Fibroblast of mammary gland (primary cell): ENCODE measurements at places on chromosomes 3 and 15.

- DNase-seq = peak; percentile 44
Observed at GRCh38 chr15:90300988-90301706, 35.7 kb downstream of the NGRN start.

DNA sequence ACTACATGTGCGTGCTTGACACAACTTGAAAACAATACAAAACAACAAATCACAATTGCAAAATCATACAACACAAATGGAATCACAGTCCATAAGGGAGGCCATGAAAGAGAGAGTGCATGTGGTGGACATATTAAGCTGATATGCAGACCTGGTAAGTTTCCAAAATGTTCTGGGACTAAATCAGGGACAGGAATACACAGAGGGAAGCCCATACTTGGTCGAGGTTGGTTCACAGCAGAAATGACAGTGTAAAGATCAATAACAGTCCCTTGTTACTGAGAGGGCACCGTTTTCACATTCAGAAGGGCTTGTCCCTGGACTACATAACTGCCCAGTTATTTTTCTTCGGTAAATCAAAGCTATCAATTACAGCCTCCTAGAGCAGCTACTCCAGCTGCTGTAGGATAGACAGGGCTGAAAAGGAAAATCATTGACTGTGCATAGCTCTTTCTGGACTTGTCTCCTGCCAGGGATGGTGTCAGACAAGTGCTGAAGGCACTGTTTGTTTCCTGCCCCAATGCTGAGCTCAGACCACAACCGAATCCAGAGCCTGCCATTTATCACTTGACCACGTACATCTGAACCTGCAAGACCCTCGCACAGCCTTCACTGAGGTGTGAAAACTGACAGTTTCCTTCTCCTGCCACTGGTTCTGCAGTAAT is 79.5 kb upstream of the KCNMB2 start:
- DNase-seq = no peak

- peak; percentile 41 for DNase-seq
Observed at GRCh38 chr3:81910244-81910852, 148.9 kb upstream of the GBE1 start.

DNA sequence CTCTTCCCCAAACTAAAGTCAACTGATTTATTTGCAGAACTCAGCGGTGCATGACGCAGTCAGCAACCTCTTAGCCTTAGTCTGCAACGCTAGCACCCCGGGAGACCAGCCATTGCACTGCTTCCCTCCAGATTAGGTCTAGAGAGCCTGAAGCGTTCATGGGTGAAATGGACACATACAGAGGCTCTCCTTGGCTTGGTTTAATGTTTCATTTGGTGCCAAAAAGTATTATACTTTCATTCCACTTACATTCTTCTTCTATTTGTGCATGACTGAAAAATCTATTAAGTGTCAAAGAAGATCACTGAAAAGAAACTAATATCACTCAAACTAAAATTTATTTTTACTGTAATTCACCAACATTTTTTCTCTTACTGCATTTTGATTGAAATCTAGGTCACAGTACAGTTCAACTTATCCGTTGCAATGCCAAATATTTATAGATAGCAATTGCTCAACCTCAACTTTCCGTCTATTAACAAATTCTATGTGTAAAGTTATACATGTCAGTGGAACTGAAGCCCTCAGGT is 116.2 kb downstream of the ROBO1 start:
- no peak for DNase-seq

- no peak for DNase-seq
Observed at GRCh38 chr3:34073961-34074360, 275.5 kb downstream of the PDCD6IP start.

- DNase-seq = peak; percentile 81
Observed at GRCh38 chr3:156175570-156175969, 55.2 kb downstream of the KCNAB1 start.

GRCh38 chr15:91498749-91499062 is 354.8 kb upstream of the SLCO3A1 start:
- DNase-seq = no peak

- DNase-seq = no peak
Observed at GRCh38 chr3:174094669-174095068, 697.1 kb downstream of the NLGN1 start.

GRCh38 chr3:36864180-36865053 is 80.4 kb downstream of the TRANK1 start:
- no peak for DNase-seq

DNA sequence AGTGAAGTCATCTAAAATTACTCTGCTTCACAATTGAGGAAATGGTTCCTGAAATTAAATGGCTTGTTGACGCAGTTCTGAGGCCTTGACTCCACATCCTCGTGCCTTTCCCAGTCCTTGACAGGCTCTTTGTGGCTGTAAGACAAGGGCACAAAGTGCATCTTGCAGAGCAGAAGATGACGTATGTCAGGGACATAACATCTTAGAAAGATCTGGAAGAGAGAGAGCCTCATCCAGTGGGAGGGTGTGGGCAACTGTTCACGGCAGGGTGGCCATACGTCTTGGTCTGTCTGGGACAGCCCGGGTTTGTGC is 91.0 kb downstream of the CHRNA7 start:
- no peak for DNase-seq

DNA sequence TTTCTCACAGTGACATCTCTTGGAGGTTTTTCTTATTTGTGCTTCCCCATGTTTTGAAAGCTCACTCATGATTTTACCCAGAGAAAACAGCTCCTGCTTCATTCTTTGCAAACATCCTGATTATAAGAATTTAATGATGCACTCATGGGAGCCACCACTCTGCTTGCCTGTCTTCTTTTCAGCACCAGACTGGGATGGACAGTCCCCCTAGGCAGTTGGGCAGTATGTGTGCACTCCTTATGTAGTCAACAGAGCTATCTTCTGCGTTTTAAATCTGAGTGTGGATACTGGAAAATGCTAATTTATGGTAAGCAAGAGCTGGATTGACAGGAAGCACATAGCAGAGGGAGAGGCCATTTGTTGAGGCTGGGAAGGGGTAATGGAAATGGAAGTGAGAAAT is 276.1 kb downstream of the AGBL1 start:
- DNase-seq = no peak

- no peak for DNase-seq
Observed at GRCh38 chr3:50154476-50154839, 666 bp upstream of the SEMA3F start.

DNA sequence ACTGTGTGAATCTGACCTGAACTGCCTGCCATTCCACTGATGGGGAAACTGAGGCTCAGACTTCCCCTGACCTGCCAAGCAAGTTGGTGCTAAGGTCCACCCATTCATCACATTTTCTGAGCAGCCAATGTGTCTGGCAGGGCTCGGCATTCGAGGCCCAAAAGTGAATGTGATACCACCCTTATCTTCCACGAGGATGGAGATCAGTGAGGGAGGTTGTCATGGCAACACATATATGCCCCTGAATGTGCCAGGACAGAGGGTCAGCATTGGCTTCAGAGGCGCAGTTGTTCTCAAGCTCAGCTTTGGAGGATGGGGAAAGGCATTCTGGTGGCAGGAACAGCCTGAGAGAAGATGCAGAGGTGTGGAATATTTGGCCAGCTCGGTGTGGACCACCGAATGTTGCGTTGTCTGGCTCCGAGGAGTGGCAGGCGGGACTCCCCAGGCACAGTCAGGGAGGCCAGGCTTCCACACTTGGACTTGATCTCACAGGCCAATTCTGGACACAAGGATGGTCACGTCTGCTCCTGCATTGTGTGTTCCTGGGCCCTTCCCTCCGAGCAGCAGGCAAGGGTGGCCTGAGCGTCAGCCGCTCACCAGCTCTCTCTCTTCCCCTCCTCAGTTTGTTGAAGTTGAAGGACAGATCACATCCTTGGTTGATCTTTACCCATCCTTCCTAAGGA is 63.4 kb downstream of the GRIP2 start:
- DNase-seq = no peak

DNA sequence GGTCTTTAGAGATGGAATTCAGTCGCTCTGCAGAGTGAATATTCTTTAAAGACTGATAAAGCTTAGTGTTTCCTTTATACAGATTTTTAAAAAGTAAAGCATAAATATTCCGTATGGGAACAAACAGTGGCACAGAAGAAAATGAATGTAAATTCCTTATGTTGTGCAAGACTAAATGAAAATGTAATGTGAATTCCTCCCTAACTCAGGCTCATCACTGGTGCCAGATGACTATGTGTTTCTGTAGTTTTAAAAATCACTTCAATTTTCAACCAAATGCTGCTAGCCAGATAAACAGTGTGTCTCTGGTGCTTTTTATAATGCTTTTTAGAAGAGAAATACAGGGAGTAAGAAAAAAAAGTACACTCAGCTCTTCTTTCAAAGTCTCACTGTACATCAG is 154.8 kb upstream of the SNTN start:
- DNase-seq = no peak

GRCh38 chr3:182925944-182926337 is 54.4 kb downstream of the DCUN1D1 start:
- DNase-seq = no peak

- DNase-seq = no peak
Observed at GRCh38 chr3:41053220-41053619, 146.1 kb upstream of the CTNNB1 start.

DNA sequence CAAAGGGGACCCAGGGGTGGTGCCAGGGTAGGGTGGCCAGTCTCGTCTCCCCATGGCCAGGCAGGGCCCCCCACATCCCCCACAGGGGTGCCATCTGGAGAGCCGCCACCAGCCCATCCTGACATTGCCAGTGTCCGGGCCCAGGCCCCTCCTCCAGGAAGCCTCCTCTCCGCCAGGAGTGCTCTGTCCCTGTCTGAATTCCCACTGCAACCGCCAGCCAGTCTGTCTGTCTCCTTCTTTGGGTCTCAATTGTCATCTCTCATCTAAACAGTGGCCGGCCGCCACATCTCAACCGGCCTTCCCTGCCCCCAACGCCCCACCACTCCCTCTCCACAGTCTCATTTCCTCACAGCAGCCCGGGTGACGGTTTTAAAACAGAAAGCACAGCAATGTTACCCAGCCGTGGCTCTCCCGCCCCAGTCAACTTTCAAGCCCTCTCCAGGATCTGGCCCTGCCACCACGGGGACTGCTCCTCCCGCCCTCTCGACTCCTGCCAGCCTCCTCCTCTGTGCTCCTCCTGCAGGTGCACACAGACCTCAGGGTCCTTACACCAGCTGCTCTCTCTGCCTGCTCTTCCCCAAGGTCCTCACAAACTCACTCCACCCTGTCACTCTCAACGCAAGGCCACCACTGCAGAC is 57.0 kb downstream of the IQSEC1 start:
- DNase-seq = no peak

DNA sequence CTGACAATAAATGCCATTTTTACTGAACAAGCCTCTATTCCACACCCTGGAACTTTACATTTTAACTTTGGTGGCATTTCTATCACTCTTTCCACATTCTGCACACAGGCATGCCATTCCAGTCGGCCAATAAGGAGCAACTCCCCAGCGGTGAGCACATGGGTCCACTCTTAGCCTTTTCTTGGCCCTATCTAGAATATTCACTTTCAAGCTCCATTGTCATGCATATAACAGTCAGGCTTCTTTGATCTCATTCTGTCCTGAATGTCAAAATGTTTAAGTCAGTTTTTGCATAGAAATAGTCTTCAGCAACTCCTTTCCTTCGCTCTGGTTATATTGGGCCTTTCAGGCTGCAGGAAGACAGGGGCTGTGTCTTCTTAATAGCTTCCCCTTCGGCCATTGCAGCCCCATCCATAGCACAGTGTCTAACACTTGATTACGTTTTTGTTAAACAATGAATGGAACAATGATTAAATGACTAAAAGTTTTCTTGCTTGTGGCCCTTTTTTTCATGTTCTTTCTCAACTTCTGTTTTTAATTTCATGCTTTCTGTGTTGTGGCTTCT is 427.3 kb downstream of the MFSD1 start:
- no peak for DNase-seq

GRCh38 chr15:91853948-91854638 is 585 bp downstream of the SLCO3A1 start:
- peak; percentile 6 for DNase-seq

DNA sequence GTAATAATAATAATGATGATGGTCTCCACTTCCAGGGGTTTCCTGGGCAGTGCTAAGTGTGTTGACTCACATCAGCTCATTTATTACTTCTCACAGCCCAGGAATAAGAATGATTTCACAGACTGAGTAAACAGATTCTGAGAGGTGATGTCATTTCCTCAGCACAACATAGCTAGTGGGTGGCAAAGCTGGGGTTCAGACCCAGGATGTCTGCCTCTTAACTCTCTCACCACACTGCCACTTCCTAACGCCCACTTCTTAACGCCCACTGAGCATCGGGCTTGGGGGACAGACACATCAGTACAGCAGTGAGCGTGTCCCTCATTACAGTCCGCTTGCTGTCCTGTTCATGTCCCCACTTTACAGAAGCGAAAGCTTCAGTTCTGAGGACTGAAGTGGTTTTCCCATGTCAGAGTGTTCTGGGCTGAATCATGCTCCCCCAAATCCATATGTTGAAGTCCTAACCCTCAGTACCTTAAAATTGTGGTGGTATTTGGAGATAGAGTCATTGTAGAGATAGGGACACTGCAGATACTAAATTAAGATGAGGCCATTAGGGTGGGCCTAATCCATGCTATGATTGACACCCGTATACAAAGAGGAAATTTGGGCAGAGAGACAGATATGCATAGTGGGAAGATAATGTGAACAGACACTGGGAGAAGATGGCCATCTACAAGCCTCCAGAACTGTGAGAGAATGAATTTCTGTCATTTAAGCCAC is 68.0 kb downstream of the ATP2B2 start:
- peak; percentile 51 for DNase-seq

DNA sequence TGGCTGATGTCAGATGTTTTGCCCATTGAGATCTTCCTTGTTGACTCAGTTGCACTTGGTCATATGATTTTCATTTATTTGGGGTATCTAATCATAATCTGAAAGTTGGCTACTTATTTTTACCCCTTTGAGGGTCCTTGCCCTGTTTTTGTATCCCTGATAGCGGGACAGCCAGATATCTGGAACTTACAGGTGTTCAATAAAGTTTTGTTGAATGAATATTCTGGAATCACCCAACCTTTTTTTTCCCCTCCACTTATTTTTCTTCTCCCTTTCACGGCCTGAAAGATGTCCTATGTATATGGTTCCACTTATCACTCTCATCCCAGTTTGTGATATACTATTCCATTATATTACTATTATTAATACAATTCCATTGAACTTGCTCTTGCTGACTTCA is 12.8 kb downstream of the CTNNB1 start:
- DNase-seq = no peak

DNA sequence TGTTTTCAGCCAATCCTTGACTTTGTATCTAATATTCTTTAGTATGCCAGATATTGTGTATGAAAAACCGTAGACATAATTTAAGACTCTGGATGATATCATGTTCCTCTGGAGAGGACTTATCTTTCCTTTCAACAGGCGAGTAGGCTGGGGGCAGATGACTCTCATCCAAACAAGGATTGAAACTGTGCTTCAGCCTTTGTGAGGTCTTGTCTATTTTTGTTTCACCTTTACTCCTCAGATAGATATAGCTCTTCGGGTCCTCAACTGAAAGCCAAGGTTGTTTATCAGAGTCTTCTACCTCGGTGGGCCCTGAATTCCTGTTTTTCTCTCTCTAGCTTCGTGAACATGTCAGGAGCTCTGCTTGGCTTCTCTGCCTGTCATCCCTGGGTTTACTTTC is 66.0 kb downstream of the C3orf20 start:
- DNase-seq = no peak

DNA sequence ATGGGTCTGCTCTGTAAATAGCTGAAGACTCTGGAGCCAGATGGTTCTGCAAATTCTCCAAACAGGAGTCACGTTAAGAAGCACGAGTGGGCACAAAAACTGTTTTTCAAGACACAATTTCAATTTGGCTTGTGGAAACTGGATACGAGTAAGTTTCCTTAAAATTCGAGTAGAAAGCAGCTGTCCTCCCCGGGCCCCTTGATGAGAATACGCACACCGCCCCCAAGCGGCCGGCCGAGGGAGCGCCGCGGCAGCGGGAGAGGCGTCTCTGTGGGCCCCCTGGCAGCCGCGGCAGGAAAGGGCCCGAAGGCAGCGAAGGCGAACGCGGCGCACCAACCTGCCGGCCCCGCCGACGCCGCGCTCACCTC is 778 bp upstream of the THBS1 start:
- peak; percentile 94 for DNase-seq
